Stimulated activated CD4-positive, alpha-beta T cell treated with anti-CD3 and anti-CD28 coated beads, Interleukin-15, amount 100 ng/mL, for 1 hour (primary cell): ENCODE measurements at places on chromosomes 6 and 20.

GRCh38 chr6:55518529-55519060 lies 60.4 kb downstream of the HMGCLL1 start:
- DNase-seq, result no peak

DNA sequence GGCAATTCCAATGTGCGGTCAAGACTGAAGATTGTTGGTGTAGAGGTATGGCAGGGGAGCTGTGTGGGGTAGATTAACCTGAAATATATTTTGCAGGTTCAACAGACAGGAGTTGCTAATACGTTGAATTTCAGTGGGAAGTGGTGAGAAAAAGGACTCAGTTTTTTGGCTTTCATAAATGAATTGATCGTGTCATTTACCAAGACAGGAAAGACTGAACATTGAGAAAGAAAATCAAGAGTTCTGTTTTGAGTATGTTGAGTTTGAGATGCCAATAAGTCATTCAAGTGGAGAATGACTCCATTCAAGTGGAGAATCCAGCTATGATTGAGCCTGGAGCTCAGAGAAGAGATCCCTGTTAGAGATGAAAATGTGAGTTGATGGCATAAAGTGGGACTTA lies 31.1 kb downstream of the NFYA start:
- DNase-seq, result no peak

DNA sequence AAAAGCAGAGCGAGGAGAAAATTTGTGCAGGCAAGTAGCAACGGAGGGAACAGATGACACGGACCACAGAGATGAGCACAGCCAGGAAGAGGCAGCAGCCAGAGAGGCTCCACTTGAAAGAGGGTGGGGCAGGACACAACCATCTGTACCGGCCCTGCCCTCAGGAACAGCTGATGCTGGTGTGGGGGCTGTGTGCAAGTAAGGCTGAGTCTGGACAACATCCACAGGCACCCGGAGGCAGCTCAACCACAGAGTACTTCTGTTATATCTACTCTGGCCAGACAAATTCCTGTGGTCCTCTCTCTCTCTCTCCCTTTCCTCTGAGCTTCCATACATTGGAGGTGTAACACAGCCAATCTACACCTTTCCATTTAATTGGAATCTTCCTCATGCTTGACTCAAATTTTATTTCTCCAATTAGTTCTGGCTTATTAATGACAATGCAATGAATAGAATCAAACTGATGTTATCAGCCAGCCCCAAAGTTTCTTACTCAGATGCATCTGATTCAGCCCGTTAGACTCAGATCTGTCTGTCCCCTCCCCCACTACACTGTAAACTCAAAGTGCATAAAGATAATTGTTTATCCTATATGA lies 24.9 kb downstream of the KIF13A start:
- DNase-seq, result no peak

DNA sequence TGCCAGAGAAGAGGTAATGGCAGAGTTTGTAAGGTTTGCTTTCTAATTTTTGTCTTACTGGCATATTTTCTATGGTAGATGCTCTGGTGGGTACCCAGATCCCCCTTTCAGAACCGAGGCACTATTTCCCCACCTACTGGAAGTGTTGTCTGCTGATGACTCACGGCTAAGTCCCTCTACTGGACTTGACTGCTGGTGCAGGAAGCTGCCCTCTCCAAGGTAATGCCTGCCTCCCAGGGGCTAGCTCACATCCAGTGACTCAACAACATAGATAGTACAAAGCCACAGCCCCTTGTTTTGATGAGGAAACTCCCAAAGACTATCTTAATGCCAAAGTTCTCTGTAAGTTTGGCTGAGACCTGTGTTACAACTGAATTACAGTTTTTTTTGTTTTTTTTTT lies 285.4 kb upstream of the FLRT3 start:
- no peak for DNase-seq

DNA sequence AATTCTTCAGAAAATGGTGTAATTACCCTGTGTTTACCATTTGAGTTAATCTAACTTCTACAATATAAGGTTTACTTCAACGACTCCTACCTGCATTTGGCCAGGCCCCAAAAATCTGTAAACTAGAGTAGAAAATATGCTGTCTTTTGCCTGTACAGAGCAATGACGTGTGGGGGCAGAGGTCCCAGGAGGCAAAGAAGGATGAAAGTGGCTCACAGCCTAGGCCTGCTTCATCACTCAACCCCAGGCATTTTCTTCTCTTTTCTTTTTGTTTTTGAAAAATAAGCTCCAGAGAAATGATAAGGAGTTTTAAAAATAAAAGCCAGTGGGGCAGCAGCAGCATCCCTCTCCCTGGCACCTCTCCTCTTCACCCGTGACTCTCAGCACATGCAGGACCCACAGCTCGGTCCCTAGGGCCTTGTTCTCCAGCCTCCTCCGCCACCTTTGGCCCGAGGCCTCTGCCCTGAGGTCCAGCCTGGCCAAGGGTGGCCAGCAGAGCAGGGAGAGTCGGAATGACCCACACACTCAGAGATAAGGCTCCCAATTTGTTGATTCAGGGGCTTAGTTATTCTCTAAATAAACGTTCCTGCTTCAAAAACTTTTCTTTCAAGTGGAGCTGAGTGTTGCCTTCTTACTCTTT lies 310.3 kb upstream of the RNF24 start:
- DNase-seq, result no peak

DNA sequence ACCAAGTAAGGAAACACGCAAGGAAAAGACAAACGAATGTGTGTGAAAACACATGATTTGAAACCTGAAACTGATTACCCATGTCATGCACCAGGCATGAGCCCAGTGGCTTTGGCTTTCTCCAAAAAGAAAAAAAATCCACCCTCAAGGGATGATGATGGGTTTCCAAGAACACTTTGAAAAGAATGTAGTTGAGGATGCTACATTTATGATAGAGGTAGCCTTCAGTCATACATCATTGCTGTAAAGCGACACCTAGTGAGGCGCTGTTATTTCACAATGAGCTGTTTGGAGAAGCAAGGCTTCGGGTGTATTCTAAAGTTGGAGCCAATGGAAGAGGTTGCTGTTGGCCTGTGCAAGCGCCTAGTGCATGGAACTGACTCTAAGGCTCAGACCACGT lies 124.9 kb downstream of the SCML4 start:
- no peak for DNase-seq

GRCh38 chr6:152723398-152723797 lies 25.7 kb downstream of the MYCT1 start:
- no peak for DNase-seq

- no peak for DNase-seq
Observed at GRCh38 chr20:38355161-38356012, 9.1 kb downstream of the LBP start.

GRCh38 chr20:3577366-3577765 lies 85.8 kb downstream of the GFRA4 start:
- DNase-seq, result no peak

- no peak for DNase-seq
Observed at GRCh38 chr6:6217855-6218758, 102.4 kb downstream of the F13A1 start.

DNA sequence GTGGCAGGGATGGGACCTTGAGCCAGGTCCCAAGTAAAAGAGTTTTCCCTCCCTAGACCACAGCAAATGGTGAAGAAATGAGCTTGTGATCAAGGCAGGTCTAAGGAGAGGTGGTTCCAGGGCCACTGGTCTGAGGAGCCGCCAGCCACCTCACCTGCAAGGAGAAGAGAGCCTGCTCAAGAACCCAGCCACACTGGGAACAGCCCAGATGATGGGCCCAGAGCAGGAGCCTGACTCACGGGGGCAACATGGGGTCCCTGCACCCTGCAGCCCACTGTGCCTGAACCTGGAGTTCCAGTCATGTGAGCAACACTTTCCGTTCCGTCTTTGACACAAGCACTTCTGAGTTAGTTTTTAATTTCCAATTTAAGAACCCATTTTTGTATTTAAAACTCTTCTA lies 204.5 kb upstream of the CDH4 start:
- DNase-seq, result no peak
